ENCODE measurements at places on chromosomes 6 and 20.

- DNase-seq: no peak
Measured at GRCh38 chr6:87104667-87105066, 9.8 kb upstream of the CGA start.

GRCh38 chr6:160137130-160137988 is 15.7 kb downstream of the SLC22A1 start:
- no peak for DNase-seq

- no peak for DNase-seq
Measured at GRCh38 chr20:43977252-43977651, 62.6 kb downstream of the TOX2 start.

- DNase-seq: no peak
Measured at GRCh38 chr6:47741807-47742206, 40.0 kb upstream of the OPN5 start.

- no peak for DNase-seq
Measured at GRCh38 chr6:83231146-83231545, 38.0 kb downstream of the RWDD2A start.

DNA sequence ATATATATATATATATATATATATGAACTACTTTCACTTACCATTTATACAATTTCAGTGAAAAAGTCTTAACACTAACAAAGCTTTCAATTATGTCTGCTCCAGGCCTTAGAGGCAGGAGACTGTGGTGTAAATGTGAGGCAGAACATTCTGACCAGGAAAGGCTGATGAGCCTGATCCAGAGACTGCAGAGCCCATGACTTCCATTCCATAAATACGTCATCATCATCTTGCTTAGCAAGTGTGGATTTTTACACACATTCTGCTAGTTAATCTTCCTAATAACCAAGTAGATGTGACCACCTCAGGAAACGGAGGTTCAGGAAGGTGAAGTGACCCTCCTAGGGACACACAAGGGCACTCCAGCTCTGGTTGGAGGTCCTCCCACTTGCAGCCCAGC is 14.9 kb downstream of the TRERF1 start:
- no peak for DNase-seq

DNA sequence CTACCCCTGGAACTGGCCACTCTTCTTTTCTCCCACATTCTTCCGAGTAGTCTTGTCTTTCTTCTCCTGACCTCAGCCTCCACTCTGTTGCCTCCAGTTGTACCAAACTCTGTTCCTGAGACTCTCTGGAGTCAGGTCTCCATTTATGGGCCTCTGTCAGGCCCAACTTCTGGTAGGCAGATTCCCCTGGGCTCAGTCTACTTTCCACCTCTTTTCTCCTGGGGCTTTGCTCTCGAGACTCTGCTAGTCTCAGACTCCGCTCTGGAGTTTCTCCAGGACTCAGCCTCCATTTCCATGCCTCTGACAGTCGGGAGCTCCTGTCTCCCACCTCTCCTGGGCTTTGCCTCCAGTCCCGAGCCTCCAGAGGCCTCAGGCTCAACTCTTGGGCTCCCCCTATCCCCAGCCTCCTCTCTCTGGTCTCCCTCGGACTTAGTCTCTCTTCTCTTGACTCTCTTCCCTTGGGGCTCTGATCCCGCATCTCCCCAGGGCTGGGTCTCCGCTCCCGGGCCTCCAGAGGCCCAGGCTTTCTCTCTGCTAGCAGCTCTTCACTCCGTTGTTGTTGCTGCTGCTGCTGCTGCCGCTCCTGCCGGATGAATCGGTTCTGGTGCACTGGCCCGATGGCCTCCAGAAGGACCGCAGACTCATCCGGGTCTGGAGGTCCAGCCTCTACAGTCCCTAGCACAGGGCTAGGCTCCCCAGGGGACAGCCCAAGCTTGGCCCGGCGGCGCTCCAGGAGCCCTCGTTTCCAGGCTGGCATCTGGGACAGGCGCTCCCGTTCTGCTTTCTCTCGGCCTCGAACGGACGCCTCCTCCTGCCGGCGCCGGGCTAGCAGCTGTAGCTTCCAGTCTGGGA is 1.1 kb downstream of the PPP1R18 start:
- no peak for DNase-seq

GRCh38 chr20:20454850-20455627 is 87.1 kb downstream of the INSM1 start:
- no peak for DNase-seq

DNA sequence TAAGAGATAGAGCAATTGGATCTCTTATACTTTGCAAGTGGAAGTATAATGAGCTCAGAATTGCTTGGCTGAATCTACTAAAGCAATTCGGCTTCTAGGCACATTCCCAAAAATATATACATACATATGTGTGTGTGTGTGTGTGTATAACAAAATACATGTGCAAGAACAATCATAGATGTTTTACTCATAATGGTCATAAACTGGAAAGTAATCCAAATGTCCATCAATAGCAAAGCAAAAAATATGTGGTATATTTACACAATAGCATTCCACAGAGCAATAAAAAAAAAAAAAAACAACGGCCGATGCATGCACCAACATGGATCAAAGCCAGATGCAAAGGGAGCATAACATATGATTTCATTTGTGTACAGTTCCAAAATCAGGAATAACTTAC is 707.9 kb downstream of the RFPL4B start:
- DNase-seq: no peak

- no peak for DNase-seq
Measured at GRCh38 chr6:133247581-133247980, 6.4 kb downstream of the EYA4 start.

GRCh38 chr6:15875797-15876196 is 213.0 kb upstream of the DTNBP1 start:
- no peak for DNase-seq

DNA sequence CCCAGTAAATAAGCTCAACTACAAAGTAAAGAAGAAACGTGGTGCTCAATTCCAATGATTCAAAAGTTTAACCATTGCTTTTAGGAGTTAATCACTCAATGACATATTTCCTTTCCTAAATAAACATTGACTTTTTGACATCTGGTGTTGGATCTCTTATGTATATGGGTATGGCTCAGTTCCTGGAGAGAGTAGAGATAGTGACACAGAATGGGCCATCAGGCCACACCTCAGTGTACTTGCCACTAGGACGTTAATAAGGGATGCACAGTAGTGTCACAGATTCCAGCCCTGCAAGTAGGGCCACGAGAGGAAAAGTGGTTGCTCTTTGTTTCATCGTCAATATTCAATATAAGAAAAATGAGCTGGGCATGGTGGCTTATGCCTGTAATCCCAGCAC is 48.9 kb upstream of the TXNDC5 start:
- no peak for DNase-seq
